ENCODE measurements at places on chromosomes 1 and 21.
A peak's percentile ranks its signal among the peaks of the same experiment; 100 is the strongest.

DNA sequence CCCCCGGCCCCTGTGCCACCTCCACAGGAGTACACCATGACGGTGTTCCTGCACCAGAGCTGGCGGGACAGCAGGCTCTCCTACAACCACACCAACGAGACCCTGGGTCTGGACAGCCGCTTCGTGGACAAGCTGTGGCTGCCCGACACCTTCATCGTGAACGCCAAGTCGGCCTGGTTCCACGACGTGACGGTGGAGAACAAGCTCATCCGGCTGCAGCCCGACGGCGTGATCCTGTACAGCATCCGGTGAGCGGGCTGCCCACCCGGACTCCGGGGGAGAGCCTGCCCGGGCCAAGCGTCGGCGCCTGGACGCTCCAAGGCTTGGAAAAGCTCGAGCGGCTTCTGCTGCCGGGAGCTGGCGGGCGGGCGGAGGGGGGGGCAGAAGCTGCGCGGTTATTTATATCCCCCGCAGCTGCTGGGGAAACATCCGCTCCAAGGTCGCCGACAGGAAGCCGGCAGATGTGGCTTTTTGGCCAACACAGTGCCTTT is 6.4 kb downstream of the GABRD start:
- DNase-seq, result no peak

DNA sequence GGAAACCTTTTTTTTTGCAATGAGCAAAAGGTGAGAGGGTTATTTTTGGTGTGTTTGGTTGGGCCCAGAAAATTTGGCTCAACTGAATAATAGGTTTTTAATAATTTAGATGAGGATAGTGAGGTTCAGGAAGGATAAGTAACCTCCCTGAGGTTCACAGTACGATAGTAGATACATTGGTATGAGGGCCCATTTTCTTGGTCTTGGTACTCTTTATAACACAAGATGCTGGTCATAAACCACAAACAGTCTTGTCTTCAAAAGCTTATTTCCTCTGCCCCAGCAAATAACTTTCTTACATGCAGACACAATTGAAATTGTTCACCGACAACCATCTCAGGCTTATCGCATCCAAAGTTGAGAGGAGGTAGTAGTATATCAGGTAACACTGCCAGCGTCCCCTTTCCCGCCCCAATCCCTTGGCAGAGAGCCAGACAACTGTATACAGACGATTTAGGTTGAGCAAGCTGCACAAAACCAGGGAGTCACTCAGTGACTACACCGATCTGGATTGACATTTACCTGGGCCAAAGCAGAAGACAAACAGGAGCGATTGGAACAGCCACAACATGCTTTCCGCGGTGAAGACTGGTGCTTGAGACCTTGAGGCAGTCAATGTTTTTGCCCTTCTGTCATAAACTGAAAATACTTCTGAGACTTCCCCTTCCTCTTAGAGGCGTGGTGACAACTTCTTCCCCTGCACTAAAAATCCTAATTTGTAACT is at the start of gene SLAMF6:
Gene SLAMF6 (minus strand): TSS at position 634 of the 724 bp plus-strand sequence. CDS start 63 bp downstream, at position 571.
- DNase-seq, result no peak

DNA sequence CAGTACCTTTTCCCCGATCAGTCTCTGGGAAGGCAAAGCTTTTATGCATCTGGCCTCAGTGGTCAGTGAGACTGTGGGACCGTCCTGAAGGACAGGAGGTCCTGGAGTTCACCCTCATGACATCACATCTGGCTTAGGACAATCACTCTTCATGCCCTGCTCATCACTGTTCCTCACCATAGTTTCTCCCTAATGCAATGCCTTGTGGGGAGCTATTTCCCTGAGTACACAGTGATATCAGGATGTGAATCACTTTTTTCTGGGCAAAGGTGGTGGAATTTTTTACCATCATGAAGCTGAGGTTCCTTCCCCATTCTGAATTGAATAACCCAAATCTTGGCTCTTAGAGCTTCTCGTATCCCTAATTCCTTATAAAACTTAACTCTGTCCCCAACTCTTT is 34.8 kb upstream of the CFAP126 start:
- no peak for DNase-seq

GRCh38 chr21:42892931-42893755 is at the start of gene NDUFV3:
NDUFV3 (plus strand) TSS chr21:42893309; CDS start chr21:42893334, 25 bp downstream.
- DNase-seq, result peak; percentile 98

- no peak for DNase-seq
These were observed 73.4 kb downstream of the SCCPDH start for GRCh38 chr1:246797597-246797996.

- DNase-seq, result peak; percentile 44
These were observed 34.2 kb downstream of the CAMTA1 start for GRCh38 chr1:6819246-6820040.

- no peak for DNase-seq
These were observed 545 bp upstream of the PEF1 start for GRCh38 chr1:31645274-31645568.

- no peak for DNase-seq
These were observed 4.1 kb downstream of the WRAP73 start for GRCh38 chr1:3645666-3646355.

DNA sequence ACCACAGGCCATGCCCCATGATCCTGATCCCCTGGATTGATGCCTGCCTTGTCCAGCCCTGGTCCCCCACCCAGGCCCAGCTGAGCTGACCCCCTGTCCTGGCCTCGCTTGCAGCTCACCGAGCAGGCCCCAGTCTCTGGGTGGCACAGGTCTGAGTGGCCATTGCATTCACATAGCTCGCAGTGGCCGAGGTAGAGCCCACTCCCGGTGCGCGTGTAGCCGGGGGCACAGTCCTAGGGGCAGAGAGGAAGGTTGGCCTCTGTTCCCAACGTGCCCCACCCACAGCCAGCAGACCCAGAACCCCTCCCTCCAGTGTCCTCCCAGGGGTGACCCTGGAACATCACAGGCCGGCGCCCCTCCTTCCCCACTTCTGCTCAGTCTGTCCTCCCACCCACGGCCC is 51.9 kb downstream of the LDLRAD2 start:
- DNase-seq, result no peak

DNA sequence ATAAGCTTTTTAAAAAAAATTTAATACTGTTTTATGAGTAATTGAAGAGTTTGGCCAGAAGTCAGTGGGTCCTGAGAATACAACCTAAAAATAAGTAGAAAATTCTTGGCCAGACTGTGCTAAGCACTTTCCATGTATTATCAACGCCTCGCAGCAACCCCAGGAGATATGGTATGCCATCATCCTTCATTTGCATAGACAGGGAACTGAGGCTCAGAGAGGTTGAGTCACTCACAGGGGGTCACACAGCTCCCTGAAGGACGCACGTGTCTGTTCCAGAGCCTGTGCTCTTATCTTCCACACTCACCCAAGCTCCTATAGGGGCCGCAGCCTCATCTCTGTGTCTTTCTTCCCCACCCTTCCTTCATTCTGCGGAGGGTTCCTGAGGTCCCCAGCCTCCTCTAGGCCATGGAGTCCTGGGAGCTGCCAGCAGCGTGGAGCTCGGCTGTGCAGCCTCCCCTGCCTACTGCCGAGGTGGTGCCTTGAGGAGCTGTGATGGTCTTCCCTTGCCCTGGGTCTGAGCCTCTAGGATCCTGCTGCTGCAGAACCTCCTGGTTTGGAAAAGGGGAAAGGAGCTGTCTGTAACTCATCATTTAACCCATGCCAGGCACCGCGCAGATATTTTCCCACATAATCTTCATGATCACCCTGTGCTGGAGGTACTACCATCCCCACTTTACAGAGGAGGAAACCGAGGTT is 30.3 kb upstream of the ECE1 start:
- no peak for DNase-seq

GRCh38 chr1:53295726-53296116 is 32.1 kb downstream of the LRP8 start:
- DNase-seq, result no peak

GRCh38 chr1:157239936-157240335 is 101.7 kb upstream of the ETV3 start:
- DNase-seq, result no peak

GRCh38 chr1:178939338-178940067 is 68.6 kb upstream of the ANGPTL1 start:
- DNase-seq, result peak; percentile 90

DNA sequence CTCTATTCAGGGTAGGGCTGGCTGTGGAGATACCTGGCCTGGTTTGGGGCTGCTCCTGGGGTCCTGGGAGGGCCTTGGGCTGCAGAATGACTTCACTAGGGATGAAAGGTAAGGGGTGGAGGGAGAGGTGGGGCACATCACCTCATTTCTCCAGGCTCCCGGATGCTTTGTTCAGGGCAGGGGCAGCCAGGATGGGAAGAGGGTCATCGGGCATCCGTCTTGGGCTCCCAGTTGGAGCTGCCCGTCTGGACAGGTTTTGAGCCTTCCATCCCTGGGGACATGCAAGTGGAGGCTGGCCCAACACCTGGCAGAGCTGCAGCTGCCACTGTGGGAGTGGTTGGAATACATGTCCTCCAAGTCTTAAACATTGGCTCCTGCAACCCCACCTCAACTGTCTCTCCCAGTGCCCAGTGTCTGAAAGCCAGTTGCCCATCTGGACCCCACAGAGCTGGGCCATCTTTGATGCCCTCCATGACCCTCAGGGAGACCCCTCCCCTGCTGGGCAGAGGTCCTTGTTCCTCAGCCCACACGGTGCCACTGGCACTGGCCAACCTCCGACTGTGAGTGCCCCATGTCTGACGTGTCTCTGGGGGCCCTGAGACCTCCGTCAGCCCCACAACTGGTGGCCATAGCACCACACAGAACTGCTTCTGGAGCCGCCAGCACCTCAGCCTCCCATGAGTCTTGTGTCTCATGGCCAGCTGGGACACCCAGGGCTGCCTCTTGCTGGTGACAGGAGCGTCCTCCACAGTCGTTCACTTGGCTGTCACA is 52.8 kb downstream of the TRIM11 start:
- no peak for DNase-seq

- DNase-seq, result no peak
These were observed 30.2 kb downstream of the NUCKS1 start for GRCh38 chr1:205719762-205720161.

DNA sequence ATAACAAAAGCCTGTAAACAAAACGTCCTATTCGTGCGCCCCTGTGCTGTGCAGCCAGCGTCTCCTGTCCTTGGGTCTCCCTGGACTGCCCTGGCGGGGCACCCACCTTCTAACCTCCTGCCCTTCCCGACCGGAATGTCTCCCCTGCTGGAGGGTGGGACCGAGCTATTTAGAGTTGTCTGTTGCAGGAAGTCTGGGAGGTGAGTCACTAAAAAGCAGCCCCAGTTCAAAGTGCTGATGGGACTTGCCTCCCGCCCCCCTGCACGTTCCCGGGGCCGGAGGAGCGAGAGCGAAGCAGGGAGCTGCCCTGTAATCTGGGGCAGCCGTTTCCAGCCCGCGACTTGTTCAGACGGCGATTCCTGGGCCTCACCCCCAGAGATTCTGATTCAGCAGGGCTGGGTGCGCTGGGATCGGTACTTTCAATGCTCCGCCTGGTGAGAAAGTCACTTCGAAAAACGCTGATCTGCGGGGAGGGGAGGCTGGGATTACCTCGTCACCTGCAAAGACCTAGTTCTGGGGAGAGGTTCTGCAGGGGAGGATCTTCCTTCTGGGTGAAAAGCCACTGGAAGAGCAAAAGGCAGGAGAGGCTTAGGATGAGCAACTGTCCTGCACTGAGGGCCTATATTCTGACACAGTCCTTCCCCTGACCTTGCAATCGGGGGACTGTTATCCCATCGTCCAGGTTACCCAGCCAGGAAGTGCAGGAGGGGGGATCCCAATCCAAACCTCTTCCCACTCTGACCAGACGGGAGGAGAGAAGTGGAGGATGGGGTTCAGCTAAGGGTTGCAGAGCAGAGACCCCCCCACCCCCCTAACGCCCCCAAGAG is 1.2 kb upstream of the DHRS3 start:
- DNase-seq, result peak; percentile 91

DNA sequence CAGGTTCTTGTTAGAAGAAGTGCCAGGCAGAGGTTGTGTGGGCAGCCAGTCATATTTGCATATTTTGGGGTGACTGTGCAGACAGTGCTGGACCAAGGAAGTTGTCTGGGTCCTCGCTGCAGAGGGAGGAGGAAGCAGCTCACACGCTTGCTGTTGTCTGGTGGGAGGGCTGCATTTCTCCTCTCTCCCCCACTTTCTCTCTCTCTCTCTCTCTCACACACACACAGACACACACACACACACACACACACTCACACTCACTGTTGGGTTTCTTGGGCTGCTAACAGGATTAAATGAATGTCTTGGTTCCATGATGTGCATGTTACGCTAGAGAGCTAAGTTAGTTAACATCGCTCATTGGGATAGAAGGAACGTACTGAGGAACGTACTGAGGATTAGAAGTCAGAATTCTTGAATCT is 72.9 kb downstream of the AGPAT3 start:
- no peak for DNase-seq

DNA sequence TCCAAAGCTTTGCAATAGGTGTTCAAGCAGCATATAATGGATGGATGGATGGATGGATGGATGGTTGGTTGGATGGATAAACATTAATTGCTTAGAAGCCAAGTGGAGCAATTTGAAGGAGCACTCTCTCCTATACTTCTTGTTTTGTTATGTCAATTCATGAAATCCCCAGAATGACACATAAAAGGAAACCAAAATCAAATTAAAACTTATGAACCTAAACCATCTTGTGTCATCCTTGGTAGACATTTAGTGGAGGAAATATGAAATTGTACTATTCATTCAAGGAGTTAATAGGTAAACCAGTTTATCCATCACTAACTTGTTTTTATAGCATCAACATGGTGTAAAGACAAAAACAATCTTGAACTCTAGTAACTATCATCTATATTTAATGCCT is 122.5 kb downstream of the NR5A2 start:
- no peak for DNase-seq

DNA sequence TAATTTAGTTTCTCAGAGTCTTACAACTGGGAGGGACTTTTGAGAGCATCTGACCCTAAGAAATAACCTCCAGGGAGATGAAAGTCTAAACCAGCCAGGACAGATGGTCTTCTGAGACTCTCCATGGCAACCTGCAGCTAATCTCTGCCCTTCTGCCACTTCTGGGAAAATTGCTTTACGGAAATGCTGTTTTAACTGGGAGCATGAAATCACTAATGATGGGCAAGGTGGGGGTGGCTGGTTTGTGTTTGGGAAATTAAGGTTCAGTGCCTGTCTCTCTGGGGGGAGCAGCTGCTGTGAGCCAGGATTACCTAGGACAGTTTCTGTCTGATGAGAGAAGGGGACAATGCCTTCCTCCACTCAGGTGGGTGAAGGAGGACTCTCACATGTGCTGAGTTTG is 33.2 kb downstream of the ROR1 start:
- no peak for DNase-seq

DNA sequence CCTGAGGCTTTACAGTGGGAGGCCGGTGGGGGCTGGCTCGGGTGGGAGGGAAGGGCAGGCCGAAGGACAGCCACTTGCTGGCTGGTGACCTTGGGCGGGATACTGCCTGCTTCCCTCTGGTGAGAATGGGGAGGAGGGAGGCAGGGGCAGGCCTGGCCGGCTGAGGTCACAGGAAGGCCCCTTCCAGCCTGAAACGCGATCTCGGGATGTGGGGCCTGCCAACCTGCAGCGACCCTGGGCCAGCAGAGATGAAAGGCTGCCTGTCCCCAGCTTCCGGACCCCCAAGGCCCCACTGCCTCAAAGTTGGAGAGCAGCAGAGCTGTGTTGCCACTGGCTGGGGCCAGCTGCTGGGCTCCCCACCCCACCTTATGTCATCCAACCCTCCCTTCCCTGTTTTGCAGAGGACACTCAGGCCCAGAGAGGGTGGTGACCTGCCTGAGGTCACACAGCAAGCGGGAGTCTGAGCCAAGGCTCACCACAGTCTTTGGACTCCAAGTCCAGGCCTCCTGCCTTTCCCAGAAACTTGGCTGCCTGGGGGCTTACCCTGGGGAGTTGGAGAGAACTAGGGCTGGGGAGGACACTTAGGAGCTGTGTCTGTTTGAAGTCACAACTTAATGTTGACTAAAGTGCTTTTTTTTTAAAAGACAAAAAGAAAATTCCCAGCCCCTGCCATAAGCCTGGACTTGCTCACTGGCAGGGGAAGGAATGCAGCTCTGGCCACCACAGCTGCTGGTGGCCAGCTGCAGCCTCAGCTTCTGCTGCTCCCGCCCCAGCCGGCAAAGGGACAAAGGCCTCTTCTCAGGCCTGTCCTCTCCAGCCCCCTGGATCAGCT is 14.8 kb upstream of the WASF2 start:
- peak; percentile 43 for DNase-seq
